ENCODE measurements at places on chromosomes 7 and 10.

- DNase-seq = no peak
These were observed 26.2 kb upstream of the SEC61G start for GRCh38 chr7:54785261-54785660.

DNA sequence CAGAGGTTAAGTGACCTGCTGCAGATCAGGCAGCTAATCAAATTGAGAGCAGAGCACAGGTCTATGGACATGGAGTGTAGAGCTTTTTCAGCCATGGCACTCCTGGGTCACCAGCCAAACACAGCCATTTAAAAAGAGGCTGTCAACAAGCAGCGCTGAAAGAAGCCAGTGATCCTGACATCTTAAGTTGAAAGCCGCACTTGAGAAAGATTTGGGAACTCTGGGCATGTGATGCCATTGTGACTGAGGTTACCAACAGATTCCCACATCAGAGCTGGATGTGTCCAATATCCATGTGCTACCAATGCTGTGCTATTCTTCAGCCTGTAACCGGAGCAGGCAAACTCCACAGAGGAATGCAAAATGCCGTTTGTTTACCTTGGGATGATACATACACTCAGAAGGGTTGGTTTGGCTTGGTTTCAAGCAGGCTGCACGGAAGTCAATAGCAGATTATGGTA, 56.2 kb upstream of the ABLIM1 start:
- DNase-seq = no peak

GRCh38 chr10:110495731-110496552, 1.8 kb upstream of the DUSP5 start:
- DNase-seq = peak; percentile 41

DNA sequence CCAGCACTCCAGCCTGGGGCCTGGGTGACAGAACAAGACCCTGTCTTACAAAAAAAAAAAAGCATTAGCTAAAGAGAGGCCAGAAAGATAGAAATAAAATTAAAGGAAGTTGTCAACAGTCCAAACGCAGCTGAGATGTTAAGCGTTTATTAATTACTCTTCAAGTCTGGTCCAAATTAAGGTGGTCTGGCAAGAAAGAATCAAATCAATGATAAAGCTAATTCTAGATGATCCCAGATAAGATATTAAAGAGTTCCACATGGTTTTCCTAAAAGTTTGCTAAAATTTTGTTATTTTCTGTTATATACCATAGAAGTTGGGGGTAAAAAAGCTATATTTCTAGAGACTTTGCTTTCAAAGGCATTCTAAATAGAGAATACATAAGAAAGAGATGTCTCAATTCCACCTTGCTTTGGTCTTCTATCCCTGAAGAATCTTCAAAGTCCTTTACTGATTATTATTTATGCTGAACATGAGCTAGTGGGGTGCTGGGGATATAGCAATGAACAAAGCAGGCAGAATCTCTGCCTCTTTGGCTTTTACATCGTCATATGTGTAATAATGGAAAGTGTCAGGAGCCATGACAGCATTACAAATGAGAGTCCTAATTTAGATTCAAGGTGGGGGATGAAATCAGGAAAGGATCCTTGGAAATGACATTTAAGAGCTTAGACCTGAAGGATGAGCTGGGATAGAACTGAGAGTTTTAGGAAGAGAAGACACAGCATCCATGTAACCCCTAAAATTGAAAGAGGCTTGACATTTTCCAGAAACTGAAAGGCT, 23.4 kb downstream of the FRA10AC1 start:
- DNase-seq = no peak

- no peak for DNase-seq
These were observed 5.3 kb upstream of the CUZD1 start for GRCh38 chr10:122850705-122851640.

DNA sequence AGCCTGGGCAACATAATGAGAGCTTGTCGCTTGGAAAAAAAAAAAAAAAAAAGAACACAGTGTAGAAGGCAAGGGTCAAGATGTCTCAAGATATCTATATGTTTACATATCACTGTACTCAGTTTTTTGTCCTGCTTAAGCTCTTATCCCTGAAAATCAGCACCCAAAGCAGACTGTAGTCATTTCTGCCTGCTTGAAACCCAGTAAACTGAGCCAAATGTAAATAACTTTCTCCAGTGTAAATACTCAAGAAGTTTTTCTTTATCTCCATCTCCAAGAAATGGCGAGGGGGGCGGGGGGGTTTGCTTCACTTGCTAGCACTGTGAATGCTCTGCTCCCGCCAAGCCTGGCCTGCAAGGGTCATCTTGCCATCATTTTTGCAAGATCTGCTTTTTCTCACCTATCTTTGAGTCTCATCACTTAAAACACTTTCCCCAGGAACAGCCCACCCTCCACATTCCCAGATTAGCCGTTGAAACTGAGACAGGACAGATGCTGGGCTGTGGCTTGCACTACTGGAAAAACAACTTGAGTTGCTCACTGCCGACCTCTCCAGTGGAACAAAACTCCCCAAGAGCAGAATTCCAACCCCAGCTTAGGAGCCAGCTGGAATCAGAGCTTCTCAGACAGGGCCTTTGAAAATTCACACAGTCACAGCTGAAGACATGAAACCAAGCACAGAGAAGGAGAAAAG, 54.6 kb downstream of the AFAP1L2 start:
- no peak for DNase-seq

GRCh38 chr10:102069071-102069470, 3.9 kb downstream of the HPS6 start:
- no peak for DNase-seq

All from T-helper 9 cell (primary cell).